CD4-positive, alpha-beta T cell treated with Interleukin-4 for 4 hours (primary cell): ENCODE measurements at places on chromosomes 5 and 9.

DNA sequence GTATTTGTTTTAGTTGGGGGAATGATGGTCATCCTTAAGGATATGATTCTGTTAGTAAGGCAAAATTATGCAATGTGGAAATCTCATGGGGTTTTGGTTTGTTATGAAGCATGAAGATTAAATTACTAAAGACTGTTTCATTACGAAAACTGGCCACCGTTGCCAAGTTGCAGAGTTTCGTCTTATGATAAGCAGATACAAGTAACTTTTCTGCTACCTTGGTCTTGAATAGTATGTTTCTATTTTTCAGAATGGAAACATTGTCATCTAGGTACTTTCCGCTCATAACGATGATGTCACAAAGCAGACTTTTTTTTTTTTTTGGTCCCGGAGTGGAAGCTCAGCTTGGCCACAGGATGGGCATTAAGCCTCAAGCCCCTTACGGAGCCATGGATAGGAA, 4.2 kb downstream of the CCNI2 start:
- DNase-seq, result peak; percentile 24

DNA sequence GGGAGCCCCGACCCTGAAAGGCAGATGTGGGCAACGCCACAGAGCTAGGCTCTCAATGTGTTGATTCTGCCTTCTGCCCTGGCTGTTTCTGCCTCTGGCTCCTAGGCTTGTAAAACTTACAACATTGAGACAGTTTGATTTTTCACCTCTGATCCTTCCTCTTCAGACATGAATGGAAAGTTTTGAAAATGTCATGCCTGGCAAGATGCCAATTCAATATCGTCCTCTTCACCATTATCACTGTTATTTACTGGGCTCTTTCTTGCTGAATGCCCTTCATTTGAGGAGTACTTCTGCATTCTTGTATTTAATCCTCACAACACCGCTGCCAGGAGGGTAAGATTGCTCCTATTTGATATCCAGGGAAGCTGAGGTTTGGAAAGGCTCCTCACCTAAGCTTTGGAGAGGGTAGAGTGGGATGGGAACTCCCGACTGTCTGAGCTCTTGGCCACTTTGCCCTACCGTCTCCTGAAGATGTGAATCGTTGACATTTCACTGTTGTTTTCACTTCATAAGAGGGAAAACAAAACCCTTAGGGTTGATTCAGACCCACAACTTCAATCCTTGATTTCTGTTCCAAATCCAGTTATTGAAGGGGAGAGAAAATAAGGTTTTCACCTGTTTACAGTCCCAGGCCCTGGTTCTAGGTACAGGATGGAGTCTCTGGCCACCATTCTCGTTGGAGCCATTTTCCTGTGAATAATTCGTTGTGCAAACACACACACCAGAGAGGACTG, 12.7 kb upstream of the FGF1 start:
- no peak for DNase-seq

GRCh38 chr9:35652829-35653209, 2.1 kb upstream of the SIT1 start:
- DNase-seq, result no peak

DNA sequence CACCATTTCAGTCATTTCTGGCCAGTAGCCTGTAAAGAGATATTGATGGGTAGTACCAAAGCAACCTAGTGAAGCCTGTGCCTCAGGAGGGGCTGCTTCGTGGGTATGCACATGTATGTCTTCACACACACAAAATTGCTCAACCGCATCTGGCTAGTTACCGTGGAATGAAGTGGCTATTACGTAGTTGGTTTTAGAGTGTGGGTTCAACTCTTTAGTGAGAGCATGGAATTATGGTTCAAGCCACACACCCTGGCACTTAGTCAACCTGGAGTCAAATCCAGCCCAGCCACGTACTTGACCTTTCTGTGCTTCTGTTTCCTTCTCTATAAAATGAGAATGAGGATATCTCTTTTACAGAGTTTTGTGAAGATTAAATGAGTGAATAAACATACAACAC, 174.9 kb downstream of the TTC39B start:
- no peak for DNase-seq

- DNase-seq, result no peak
Observed at GRCh38 chr5:125140855-125141254, 394.4 kb upstream of the ZNF608 start.

GRCh38 chr9:19074836-19075235, 25.6 kb downstream of the RRAGA start:
- DNase-seq, result no peak

GRCh38 chr5:142726188-142726731, 40.4 kb upstream of the FGF1 start:
- DNase-seq, result no peak

DNA sequence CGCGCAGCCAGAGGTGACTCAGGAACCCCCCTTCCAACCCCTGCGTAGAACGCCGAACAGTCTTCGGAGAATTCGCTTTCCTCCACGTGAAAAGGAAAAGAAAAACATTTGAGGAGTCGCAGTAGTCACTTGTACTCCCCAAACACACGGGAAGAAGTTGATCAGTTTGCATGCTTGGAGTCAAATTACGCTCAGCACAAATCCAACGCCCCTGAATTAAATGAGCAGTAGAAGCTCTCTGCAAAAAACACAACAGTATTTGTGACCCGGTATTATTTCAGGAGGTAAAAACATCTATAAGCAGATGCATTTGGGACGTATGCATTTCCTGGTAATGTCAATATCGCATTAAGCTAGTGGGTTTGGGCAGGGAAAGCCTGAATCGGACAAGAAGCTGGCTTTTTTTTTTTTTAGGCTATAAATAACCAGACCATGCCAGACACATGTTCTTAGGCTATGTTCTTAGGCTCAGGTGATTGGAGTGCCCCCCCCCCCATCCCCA, 854 bp upstream of the ARL15 start:
- DNase-seq, result peak; percentile 4
